ENCODE measurements at places on chromosomes 11 and 22.
A peak's percentile ranks its signal among the peaks of the same experiment; 100 is the strongest.

GRCh38 chr11:108511851-108512474 lies 13.8 kb upstream of the POGLUT3 start:
- H3K27ac ChIP-seq: no peak overlapping the region
- peak; percentile 81 for DNase-seq
- H3K4me3 ChIP-seq: no peak overlapping the region
- no peaks in the 10 kb centered on the region for H3K4me1 ChIP-seq
- no peaks in the 10 kb centered on the region for H3K27me3 ChIP-seq

GRCh38 chr11:57203359-57203758 lies 21.6 kb downstream of the LRRC55 start:
- H3K27me3 ChIP-seq: no peaks in the 10 kb centered on the region
- no peak overlapping the region for H3K4me3 ChIP-seq
- no peak overlapping the region for H3K27ac ChIP-seq
- H3K4me1 ChIP-seq: no peaks in the 10 kb centered on the region
- H3K36me3 ChIP-seq: no peaks in the 10 kb centered on the region

GRCh38 chr11:65016705-65017104 lies 2.7 kb downstream of the ARL2 start:
- H3K4me3 ChIP-seq: no peak overlapping the region
- H3K27me3 ChIP-seq: no peaks in the 10 kb centered on the region
- H3K27ac ChIP-seq: no peak overlapping the region
- peaks cover 6% of the 10 kb centered on the region for H3K4me1 ChIP-seq

DNA sequence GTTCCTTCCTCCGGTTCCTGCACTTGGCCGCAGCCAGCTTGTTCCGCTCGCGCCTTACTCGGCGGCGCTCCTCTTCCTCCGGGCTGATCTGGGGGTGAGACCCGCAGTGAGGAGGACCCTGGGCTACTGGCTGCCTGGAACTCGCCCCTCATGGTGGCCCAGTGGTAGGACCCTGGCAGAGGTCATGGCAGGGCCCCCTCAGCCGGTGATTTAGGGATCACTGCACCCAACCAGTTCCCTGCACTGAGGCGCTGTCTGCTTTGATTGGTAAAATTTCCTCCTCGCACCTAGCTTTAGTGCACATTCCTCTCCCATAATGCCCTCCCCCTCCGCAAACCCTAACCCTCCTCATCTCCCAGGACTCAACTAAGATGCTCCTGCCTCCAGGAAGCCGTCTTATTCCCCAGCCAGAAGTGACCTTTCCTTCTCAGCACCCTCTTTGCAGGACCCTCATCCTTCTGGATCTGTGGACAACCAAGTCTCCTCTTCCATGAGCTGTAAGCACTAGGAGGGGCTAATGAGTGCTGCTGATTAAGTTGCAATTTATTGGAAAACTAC lies 3.6 kb downstream of the CCDC85B start:
- DNase-seq: no peak
- H3K4me1 ChIP-seq: peaks cover 18% of the 10 kb centered on the region
- H3K27me3 ChIP-seq: peaks cover 2% of the 10 kb centered on the region
- H3K27ac ChIP-seq: no peak overlapping the region
- no peak overlapping the region for H3K4me3 ChIP-seq

DNA sequence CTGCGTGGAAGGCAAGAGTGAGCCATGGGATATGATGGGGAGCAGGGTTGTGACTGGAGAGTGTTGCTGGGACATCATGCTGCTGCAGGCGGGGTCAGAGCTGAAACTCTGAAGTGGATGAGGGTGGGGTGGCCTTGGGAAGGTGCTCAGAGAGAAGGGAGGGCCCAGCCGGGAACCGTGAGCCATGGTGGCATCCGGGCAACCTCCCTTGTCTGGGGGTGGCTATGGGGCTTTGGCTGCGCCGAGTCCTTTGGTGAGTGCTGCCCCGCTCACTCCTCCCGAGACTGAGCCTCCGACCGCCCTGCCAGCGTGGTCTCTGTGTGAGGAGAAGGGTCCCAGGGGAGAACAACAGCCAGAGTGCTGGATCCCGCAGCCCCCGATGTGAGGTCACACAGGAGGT lies 632.0 kb downstream of the BRD1 start:
- DNase-seq: no peak
- H3K36me3 ChIP-seq: no peaks in the 10 kb centered on the region
- H3K4me3 ChIP-seq: no peak overlapping the region

GRCh38 chr11:32259641-32260081 lies 168.8 kb downstream of the RCN1 start:
- no peaks in the 10 kb centered on the region for H3K27me3 ChIP-seq
- H3K27ac ChIP-seq: no peak overlapping the region
- H3K36me3 ChIP-seq: no peaks in the 10 kb centered on the region
- peaks cover 4% of the 10 kb centered on the region for H3K4me1 ChIP-seq
- H3K4me3 ChIP-seq: no peak overlapping the region
